ENCODE measurements at places on chromosomes 6 and 20.
A peak's percentile ranks its signal among the peaks of the same experiment; 100 is the strongest.

GRCh38 chr6:158560836-158561320 is 987 bp downstream of the TMEM181 start:
- peak; percentile 31 for DNase-seq

DNA sequence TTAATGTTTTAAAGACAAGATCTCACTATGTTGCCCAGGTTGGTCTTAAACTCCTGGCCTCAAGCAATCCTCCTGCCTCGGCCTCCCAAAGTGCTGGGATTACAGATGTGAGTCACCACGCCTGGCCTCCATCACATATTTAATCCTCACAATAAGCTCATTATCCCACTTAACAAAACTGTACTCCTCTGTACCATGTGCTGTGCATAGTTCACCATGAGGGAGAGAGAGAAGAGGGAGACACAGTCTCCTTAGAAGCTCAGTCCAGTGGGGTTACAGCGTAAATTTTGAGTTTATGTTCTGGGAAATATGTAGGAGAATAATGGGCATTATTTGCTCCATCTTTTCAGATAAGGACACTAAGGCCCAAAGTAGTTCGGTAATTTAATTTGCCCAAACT is 7.9 kb upstream of the CPNE5 start:
- DNase-seq: no peak

DNA sequence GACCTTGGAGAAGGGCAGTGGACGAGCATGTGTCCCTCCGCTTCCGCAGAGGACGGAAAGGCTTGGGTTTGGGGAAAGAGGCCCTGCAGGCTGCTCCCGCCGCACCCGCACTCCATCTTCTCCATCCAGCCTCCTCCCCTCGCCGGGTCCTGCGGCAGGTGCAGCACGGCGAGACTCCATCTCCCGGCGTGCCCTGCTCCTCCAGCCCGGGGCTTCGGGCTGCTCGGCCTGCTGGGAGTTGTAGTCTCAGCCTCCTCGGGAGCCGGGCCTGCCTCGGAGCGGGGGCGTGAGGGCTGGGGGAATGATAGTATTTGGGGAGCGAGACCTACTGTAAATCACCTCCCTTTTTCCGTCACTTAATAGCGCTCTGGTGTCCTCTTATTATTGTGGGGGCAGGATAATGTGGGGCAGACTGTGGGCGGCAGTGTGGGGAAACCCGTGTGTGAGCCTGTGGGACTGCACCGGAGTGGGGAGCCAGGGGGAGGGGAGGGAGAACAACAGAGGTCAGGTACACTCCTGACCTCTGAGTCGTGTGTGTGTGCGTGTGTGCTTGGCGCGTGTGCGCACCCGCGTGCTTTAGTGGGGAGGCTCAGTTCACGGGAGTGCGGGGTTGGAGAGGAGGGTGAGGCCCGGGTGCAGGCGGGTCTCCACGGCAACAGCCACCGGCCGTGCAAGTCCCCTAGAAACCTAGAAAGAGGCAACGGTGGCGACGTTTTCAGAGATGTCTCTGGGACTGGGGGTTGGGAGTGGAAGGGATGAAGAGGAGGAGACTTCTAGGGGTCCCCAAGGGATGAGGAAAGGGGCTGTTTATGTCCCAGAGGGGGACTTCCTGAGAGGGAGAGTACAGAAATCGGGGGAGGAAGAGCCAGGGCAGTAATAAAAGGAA is 4.1 kb downstream of the TTBK1 start:
- peak; percentile 83 for DNase-seq

DNA sequence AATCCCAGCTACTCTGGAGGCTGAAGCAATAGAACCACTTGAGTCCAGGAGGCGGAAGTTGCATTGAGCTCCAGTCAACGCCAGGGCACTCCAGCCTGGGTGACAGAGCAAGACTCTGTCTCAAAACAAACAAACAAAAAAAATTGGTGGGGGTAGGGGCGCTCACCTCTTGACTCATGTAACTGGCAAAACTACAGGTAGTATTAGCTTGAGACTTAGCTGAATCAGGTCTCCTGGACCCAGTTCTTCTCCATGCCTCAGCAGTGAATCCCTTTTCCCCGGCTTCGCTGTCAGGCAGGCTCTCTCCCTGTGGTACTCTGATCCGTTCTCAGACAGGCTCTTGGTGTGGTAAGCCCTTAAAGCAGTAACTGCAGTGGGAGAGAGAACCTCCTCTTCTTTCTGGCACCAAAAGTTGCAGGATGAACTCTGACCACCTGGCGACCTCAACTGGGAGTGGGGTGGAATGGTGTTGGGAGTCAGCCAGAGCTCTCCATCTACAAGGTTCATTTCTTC is 12.9 kb downstream of the SLC9A8 start:
- no peak for DNase-seq

- no peak for DNase-seq
Measured at GRCh38 chr20:20430066-20430465, 62.2 kb downstream of the INSM1 start.

DNA sequence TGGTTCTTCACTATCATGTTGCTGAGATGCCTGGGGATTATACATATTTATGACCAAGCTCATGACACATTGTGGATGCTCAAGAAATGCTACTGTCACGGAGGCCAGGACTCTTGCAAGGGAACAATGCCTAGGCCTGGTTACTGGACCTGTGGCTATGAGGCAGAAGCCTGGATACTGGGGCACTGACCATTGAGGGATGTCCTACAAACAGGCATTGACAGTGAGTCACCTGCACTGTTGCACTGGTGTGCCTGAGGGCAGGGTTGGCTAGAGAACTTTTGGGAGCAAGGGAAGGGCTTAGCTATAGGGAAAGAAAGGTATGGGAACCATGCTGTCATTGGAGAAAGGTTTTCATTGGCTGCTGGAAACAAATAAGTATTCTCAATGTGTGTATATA is 313.1 kb upstream of the SUPT3H start:
- no peak for DNase-seq

DNA sequence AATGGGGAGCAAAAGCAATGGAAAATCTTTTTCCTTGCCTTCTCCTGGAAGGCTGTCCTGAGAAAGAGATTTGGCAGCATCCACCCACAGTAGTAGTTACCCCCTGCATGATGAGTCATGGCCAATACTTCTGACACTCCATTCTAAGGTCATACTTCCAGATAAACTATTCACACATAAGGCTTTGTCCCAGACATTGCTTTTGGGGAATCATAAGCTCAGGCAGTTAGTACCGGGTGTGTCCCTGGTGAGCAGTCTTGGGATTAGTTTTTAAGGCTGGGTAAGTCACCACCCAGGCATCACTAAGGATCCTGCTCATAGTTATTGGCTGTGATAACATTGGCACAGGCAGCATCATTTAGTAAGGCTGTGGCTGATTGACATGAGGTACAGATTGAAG is 160.6 kb upstream of the GGTLC1 start:
- DNase-seq: no peak

- DNase-seq: no peak
Measured at GRCh38 chr6:43095939-43096338, 19.8 kb downstream of the PTK7 start.

GRCh38 chr20:16451001-16451400 is 122.2 kb downstream of the KIF16B start:
- DNase-seq: no peak

GRCh38 chr6:95279616-95280015 is 297.7 kb upstream of the MANEA start:
- no peak for DNase-seq

- DNase-seq: no peak
Measured at GRCh38 chr6:41730531-41731436, 4.6 kb downstream of the TFEB start.

- DNase-seq: peak; percentile 11
Measured at GRCh38 chr6:4727671-4728435, 48.4 kb upstream of the CDYL start.

- no peak for DNase-seq
Measured at GRCh38 chr6:11748591-11749210, 29.9 kb downstream of the ADTRP start.

GRCh38 chr6:169965239-169965638 is 213.8 kb downstream of the ERMARD start:
- no peak for DNase-seq

GRCh38 chr20:46546298-46546697 is 4.2 kb downstream of the OCSTAMP start:
- no peak for DNase-seq

- no peak for DNase-seq
Measured at GRCh38 chr6:163085426-163085825, 329.1 kb upstream of the QKI start.

DNA sequence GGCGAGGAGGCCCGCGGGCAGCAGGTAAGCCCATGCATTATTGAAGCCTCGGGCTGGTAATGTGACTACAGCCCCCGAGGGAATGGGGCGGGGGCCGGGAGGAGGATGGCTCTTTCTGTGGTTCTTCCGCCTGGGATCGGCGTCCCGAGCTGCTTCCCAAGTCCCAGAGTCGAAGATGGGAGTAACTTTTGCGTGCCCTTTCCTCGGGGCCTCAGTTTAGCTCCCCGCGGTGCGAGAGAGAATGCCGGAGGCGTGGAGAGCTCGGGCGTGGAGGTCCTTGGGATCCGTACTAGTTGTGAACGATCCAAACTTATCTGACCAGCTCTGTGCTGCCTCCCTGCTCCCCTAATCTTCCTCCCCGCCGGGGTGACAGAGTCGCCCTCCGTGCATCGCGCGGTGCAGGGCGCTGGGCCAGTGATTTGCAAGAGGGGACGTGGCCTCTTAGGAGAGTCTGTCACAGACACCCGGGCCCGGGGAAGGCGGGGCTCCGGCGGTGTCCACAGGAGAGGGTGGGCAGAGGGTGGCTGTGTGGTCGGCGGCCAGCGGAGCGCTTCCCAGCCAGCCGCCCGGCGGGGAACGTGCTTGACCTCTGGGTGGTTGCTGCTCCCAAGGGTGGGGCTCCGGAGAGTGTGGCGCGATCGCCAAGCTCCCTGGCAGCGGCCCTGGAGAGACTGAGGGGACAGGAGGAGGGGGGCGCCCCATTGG is 815 bp downstream of the UTRN start:
- DNase-seq: peak; percentile 52

GRCh38 chr20:52190437-52191131 is 995 bp downstream of the ZFP64 start:
- peak; percentile 49 for DNase-seq

DNA sequence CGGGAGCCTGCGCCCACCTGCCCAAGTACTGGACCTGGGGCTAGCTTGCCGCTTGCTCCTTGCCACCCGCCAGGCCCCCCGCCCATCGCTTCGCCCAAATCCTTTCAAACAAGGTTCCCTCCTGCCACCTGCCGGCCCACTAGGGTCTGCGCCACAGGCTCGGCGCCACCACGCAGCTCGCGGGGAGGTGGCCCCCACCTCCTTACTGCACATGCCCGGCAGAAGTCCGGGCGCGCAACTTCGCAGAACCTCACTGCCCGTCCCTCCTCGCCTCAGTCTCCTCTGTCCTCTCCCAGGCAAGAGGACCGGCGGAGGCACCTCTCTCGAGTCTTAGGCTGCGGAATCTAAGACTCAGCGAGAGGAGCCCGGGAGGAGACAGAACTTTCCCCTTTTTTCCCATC is 11.2 kb downstream of the GNAS-AS1 start:
- DNase-seq: peak; percentile 55

DNA sequence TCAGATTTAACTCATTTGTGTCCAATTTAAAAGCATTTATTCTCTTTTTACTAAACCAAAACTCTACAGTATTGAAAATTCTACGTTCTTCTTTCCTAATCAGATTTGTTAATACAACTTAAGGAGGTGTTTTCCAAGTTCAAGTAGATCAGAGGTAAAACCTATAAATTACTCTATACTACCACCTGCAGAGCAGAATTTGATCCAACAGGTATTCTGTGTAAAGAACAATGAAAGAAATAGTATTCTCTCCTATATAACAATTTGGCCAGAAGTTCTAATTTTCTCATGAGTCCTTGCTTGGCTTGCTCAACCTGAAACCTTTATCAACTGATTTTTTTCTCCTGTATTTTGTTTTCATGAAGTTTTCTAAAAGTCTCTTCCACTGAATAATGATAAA is 28.5 kb upstream of the DST start:
- DNase-seq: no peak

DNA sequence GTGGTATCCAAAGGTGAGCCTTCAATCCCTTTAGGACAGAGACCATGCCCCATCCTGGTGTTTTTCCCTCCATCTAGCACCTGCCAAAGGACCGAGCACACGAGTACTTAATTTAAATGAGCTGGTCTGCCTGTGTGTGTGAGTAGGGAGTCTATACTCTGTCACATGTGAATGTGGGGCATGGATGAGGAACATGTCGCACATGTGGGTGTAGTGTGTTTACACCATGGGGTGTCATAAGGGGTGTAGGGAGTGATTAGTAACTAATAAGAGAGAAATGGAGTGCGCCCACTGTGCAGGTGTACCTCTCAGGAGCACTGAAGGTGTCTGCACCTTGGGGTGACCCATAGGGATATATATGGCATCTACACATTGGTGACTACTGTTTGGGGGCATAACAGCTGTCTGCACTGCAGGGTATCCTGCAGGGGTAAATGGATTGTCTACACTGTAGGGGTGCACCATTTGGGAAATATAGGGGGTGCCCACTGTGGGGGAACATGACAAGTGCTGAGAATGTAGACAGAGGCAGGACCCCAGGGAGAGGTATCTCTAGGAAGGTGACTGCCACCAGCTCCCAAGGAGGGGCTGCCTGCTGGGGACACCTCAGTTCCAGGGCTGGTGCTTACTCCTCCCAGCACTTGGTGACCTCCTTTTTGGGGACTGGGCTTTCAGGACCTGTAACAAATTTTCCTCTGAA is 53.5 kb downstream of the EBF4 start:
- DNase-seq: no peak

- no peak for DNase-seq
Measured at GRCh38 chr20:51727872-51728271, 40.3 kb downstream of the ATP9A start.

DNA sequence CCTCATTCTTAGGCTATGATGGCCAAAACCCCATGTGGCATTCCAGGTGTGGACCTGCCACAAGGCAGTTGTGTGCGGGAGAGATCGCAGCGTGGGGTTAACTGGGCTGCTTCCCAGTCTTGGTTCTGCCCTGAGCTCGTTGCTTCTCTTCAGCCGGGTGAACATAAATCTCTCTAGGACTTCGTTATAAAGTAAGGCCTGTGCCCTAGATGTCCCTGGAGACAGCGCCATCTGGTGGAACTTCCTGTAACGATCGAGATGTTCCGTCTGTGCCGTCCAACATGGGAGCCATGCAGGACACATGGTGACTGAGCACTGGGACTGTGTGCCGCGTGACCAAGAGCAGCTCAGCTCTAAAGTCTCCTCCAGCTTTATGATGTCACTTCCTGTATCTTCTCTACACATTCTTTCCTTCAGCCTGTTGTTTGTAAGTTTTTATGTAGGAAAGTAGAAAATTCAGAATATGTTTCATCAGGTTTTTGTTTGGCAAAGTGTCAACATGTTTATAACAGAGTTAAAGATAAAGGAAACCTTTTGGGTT is 26.8 kb upstream of the RPP40 start:
- peak; percentile 90 for DNase-seq

GRCh38 chr6:95249661-95250060 is 327.7 kb upstream of the MANEA start:
- DNase-seq: no peak

- no peak for DNase-seq
Measured at GRCh38 chr6:142903812-142904211, 41.2 kb downstream of the HIVEP2 start.

DNA sequence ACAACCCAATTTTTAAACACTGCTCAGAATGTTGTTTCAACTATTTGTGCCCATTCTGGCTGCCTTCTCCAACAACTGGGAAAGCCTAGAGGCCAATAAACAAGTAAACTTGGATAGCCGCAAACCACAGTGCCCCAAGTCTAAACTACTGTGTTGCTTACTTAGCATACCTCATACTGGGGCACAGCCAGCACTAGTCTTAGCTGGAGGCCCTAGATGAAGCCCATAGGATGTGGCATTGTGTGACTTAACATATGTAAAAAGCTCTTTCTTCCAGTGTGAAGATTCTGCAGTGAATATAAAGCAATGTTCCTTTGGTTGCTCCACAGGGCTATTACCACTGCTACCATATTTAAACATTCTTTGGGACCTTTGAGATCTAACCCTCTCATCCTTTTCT is 564.3 kb upstream of the NRSN1 start:
- no peak for DNase-seq

- no peak for DNase-seq
Measured at GRCh38 chr20:57566803-57567459, 6.0 kb downstream of the PCK1 start.
